NCI-H2029 treated with DMSO at 0.1 percent for 48 hours (cell line): ENCODE measurements at places on chromosomes 13 and 19.
A peak's percentile ranks its signal among the peaks of the same experiment; 100 is the strongest.

DNA sequence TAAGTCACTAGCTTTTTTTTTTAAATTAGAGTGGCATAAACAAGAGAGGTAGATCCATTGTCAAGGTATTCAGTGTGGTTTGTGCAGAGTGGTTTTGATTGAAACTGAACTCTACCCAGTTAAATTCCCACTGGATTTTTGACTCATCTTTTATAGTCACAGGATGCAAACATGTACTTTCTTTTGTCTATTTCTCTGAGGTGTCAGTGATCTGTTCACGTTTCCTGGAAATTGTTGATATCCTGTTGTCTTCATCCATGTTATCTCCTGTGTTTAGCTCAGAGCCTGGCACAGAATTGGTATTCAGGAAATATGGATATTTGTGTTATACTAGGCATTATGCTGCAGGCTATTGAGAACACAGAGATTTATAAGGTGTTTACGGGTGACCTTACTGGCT, 119.7 kb downstream of the PCCA start:
- no peak for DNase-seq

DNA sequence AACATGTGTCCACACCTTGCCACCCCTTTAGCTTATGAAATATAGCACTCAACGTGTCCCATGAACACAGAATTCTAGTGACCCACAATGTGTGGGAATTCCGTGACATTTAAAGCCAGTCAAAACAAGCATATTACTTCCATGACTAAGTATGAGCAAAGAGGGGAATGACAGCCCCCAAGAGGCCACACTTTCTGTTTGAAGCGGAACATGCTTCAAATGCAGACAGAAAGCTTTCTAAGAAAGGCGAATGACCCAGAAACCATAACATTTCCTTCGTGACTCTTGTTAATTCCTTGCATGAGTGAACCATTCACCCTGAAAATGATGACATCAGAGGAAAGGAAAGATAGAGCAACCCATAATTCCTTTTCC, 122.0 kb upstream of the FNDC3A start:
- no peak for DNase-seq

GRCh38 chr19:12784871-12785430, 6.3 kb upstream of the JUNB start:
- no peak for DNase-seq

GRCh38 chr13:95710313-95710712, 33.4 kb downstream of the DNAJC3 start:
- DNase-seq = no peak

DNA sequence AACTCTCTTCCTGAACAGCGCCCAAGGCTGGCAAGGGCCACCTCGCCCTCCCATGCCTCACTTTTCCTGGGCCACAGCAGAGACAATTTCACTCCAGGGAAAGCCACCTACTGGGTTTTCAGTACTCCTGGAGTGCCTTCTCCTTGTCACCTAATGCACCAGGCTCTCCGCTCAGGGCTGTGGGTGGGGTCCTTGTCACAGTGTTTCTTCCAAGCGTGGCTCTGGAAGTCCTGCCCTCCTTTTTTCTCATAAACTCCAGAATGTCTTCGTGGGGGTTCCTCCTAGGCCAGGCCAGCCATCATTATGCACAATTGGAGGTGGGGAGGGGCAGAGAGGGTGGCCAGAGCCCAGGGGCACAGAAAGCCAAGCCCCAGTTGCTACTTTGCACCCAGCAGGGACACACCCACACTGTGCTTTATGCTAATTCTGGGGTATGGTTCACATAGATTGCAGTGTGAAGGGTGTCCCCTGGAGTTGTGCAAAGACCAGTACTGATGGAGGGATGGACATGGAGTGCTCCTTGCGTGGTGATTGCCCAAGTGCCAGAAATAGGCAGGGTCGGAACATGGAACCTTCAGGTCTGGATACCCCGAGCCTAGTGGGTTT, 78.8 kb downstream of the CHST8 start:
- no peak for DNase-seq

DNA sequence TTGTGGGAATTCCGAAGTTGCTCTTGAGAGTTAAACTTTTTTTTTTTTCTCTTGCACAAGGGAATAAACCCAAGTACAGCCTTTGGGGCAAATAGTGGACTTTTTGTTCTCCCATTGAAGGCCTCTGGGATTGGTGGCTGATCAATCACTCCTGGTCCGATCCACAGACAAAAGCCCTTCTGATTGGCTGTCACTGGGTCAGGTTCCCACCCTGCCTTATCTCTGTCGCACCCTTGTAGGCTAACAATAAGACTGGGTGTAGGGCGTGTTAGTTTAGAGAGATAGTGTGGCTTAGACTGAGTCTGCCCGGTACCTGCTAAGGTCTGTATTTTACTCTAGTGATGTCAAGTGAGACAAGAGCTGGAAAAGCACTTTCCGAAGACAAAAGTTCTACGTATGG, 380.8 kb downstream of the NDFIP2 start:
- no peak for DNase-seq

DNA sequence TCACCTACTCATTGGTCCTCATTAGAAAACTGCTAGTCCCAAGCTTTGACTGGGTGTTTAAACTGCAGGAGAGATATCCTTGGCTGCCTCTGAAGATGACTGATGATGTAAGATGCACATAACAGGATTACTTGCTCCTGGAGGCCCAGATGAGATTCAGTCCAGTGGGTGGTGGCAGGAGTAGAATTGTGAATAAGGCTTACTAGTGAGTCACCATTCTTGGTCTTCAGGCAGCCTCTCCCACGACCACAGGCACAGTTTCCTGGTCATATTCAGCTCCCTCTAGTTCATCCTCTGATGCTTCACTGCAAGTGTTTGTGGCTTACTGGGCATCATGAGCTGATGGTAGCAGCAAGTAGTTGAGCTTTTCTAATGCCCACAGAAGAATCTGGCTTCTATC, 12.1 kb downstream of the SERTM1 start:
- no peak for DNase-seq

GRCh38 chr13:91355099-91355825, 7.8 kb downstream of the MIR17HG start:
- no peak for DNase-seq

DNA sequence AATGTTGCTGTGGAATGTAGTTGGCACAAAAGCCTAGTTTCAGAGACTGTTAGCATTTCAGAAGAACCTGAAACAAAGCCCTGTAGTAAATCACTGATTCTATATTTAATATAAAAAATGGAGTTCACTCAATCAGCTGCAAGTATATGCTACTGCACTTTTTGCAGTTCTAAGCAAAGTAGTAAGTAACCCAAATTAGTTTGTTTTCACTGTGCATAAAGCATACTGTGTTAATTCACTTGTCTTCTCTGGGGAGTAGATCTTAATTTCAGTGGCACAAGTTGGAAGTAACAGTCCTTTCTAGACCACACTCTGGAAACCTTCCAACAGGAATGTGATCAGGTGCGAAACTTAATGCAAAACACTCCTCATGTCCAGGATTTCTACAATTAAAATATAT, 139.3 kb downstream of the DACH1 start:
- DNase-seq = no peak

DNA sequence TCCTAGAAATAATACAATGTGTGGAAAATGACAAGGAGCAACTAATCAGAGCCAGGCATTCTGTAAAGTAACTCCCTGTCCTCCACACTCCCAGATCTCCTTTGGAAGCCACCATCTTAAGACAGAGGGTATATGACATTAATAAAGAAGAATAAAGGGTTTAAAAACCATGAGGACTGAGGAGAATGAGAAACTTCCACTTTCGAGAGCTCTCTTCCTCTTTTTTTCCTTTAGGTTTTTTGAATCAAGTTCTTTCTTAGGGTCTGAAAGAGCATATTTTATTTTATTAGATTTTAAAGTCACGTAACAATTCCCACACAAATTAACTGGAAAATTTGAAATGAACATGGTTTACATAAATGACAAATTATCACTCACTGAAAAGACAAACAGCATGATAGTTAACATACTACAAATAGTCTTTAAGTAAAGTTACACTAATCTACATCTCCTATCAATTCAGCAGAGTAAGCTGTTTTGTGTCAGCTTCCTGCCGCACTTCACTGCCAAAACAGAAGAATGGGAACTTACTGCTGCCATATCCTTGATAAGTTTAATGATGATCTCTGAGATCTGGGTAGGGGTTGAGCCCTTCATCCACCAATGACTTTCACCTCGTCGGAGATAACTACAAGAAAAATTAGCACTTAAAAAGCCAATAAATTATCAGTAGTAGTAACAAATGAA, 38.6 kb upstream of the FBXL3 start:
- DNase-seq = no peak

DNA sequence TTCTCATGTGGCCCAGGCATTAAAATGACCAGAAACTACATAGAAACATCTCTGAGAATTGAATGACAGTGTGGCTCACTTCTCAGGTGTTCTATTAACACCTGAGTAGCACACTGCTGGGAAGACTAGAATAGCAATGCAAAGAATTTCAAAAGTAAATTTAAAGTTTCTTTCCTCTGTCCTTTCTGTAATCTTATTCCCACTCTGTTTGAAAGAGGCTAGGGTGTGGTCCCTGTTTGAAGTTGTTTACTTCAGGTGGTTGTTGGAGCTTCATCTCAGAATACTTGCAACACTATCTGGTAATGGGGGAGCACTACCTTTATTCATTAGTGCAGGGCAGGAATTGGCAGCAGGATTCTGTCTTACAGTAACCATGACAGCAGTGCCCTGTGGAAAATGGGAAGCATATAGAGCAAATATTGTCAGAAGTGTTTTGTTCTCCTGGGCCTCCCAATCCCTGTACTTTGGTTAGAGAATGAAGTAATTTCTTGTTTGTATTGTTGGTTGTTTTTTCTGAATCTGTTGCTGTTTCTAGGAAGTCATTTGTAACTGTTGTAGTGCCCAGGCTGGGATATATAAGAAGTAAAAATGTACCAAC, 1210.2 kb upstream of the ATXN8OS start:
- no peak for DNase-seq

- no peak for DNase-seq
Observed at GRCh38 chr13:109760402-109760801, 26.0 kb downstream of the IRS2 start.

DNA sequence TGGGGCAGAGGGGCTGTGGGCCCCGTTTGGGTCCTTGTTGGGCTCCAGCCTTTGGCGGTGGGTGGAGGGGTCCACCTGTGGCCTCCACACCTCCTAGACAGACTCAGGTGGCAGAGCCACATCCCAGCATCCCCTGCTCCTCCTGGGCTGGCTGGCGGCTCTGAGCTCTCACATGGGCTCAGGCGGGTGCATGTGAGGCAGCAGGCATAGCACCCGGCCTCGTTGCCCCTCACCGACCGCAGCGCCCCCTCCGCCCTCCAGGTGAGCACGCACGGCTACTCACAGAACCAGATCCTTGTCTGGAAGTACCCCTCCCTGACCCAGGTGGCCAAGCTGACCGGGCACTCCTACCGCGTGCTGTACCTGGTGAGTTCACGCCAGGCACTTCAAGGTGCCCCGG, 5.9 kb upstream of the TEKTIP1 start:
- DNase-seq = no peak

- peak; percentile 22 for DNase-seq
Observed at GRCh38 chr19:12757544-12758274, 6.1 kb downstream of the BEST2 start.

- no peak for DNase-seq
Observed at GRCh38 chr19:47130120-47130588, 481 bp upstream of the SAE1 start.

DNA sequence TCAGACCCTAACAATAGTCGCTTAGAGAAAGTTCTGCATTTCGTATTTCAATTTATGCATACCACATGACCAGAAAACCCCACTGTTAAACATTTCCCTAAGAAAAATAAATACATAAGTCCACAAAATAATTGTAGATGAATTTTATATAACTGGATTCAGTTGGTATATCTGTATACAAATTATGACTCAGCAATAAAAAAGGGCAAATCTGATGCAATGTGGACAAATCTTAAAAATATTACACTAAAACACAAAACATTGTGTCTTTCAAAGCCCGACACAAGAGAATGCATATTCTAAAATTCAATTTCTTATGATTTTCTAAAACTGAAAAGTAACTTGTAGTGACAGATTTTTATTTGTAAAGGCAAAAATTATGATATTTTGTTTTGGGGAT, 1005.0 kb downstream of the EFNB2 start:
- DNase-seq = no peak

- DNase-seq = peak; percentile 40
Observed at GRCh38 chr19:51097166-51097738, 11.0 kb downstream of the CTU1 start.

DNA sequence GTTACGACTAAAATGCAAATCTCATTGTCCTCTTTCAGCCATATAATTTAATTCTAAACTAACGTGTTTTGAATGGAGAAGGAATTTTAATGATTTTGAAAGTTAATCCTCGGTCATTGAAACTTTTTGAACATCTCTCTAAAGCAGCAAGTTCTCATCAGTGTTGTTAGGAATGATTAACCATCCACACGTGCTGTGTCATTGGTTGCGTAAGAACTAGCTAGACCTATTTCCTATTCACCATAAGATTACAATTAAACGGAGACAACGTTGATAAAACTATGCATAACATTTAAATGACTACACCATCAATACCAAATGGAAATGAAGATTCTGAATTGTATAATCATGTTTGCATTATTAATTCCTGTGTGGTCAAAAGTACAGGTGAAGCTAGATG, 155.6 kb upstream of the IRS2 start:
- DNase-seq = no peak

DNA sequence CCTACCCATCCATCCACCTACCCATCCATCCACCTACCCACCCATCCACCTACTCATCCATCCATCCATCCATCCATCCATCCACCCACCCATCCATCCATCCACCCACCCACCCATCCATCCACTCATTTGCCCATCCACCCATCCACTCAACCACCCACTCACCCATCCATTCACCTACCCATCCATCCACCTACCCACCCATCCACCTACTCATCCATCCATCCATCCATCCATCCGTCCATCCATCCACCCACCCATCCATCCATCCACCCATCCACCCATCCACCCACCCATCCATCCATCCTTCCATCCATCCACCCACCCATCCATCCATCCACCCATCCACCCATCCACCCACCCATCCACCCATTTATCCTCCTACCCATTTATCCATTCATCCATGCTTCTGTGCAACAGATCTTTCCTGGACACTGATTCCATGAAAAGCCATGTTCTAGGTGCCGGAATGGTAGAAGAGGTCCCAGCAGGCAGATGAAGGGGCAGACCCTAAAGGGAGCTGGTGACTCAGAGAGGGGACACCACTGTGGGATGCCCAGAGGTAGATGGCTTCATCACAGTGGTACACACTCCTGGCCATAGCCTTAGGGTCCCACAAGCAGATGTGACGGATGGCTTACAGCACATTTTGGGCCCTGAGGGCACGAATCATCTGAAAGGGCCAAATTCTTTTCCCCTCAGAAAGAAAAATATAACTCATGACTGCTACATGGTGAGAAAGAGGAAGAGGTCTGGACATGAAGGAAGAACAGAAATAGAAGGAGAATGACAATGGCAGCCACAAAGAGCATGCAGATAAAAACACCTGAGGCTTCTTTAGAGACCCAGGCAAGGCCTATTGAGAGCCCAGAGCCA, 76.0 kb downstream of the KCTD15 start:
- DNase-seq = no peak

DNA sequence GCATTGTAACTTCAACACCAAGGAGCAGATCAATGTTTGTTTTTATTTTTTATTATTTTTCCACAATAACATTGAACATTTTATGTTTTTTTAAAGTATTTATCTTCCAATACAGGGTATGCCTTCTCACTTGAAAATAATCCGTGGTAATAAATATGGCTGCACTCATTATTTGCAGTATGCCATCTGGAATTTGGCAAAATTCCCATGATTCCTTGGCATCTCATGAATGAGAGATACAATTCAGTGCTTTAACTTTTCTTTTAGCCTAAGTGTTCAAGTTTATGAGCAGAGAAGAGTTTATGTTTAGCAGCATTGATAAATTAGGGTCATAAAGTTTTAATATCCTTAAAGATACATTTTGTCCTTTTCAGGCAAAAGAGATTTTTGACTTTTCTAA, 1109.6 kb upstream of the ATXN8OS start:
- DNase-seq = no peak
